ENCODE measurements at places on chromosomes 3 and 15. TPM values are rescaled to one million over a fixed set of nuclear protein-coding genes. Genes with fewer than 3 reads are reported as not detected.
A peak's percentile ranks its signal among the peaks of the same experiment; 100 is the strongest.

The LSMEM2 gene
- 33.1 TPM for polyA plus RNA-seq

The GNAT1 gene
- not detected for polyA plus RNA-seq

The PATL2 gene
- polyA plus RNA-seq, result 0.98 TPM

The PLCB2 gene
- polyA plus RNA-seq, result 11.4 TPM

The PRR23C gene
- polyA plus RNA-seq, result not detected

The CORO2B gene
- polyA plus RNA-seq, result 3.5 TPM

The CNTN6 gene
- polyA plus RNA-seq, result 0.72 TPM

The LMCD1 gene
- 114 TPM for polyA plus RNA-seq

The SACM1L gene
- 24.9 TPM for polyA plus RNA-seq

- no peaks in the 10 kb centered on the region for H3K4me1 ChIP-seq
- no peaks in the 10 kb centered on the region for H3K36me3 ChIP-seq
- DNase-seq, result no peak
Measured at GRCh38 chr3:170707899-170708298, 122.0 kb upstream of the SLC7A14 start.

- DNase-seq, result no peak
- H3K27ac ChIP-seq, result no peak overlapping the region
- no peak overlapping the region for H3K4me3 ChIP-seq
- H3K4me1 ChIP-seq, result no peaks in the 10 kb centered on the region
Measured at GRCh38 chr3:159238646-159239045, 436.8 kb downstream of the MFSD1 start.

GRCh38 chr3:72786668-72787067 lies 61.6 kb downstream of the SHQ1 start:
- H3K36me3 ChIP-seq, result peaks cover 9% of the 10 kb centered on the region
- no peak for DNase-seq
- no peak overlapping the region for H3K27ac ChIP-seq
- no peaks in the 10 kb centered on the region for H3K27me3 ChIP-seq
- no peak overlapping the region for H3K4me3 ChIP-seq

DNA sequence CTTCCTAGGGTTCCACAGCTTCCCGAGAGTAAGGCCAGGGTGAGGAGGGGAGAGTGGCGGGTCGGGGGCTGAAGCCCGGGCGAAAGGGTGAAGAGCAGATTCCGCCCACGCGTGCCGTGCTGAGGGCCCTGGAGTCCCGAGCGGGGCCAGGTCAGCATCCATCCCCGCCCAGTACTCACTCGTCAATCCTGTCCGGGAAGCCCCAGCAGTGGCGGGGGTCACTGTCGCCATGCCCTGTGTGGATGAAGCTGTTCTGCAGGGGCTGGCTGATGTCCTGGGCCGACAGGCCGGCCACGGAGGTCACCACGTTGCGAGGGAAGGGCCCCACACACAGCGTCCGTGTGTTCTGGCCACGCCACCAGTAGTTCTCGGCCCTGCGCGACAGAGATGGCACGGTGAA lies 36.3 kb downstream of the TNK2 start:
- H3K27me3 ChIP-seq, result no peaks in the 10 kb centered on the region
- H3K4me3 ChIP-seq, result no peak overlapping the region
- H3K36me3 ChIP-seq, result peaks cover 76% of the 10 kb centered on the region
- peaks cover 46% of the 10 kb centered on the region for H3K4me1 ChIP-seq
- no peak overlapping the region for H3K27ac ChIP-seq

DNA sequence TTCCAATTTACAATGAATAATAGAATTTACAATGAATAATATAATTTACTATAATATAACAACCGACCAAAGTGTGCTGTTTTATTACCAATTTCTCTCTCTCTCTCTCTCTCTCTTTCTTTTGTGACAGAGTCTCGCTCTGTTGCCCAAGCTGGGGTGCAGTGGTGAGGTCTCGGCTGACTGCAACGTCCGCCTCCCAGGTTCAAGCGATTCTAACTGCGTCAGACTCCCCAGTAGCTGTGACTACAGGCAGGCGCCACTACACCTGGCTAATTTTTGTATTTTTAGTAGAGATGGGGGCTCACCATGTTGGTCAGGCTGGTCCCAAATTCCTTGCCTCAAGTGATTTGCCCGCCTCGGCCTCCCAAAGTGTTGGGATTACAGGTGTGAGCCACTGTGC lies 17.0 kb upstream of the CCNL1 start:
- H3K27ac ChIP-seq, result no peak overlapping the region
- H3K4me3 ChIP-seq, result no peak overlapping the region
- no peaks in the 10 kb centered on the region for H3K27me3 ChIP-seq
- peaks cover 12% of the 10 kb centered on the region for H3K4me1 ChIP-seq
- no peaks in the 10 kb centered on the region for H3K36me3 ChIP-seq

- DNase-seq, result no peak
- no peak overlapping the region for H3K27ac ChIP-seq
- H3K27me3 ChIP-seq, result no peaks in the 10 kb centered on the region
- no peaks in the 10 kb centered on the region for H3K4me1 ChIP-seq
- H3K4me3 ChIP-seq, result no peak overlapping the region
Measured at GRCh38 chr3:16304061-16305010, 39.3 kb downstream of the OXNAD1 start.

GRCh38 chr15:95134431-95135110 lies 903.2 kb downstream of the MCTP2 start:
- no peaks in the 10 kb centered on the region for H3K27me3 ChIP-seq
- H3K27ac ChIP-seq, result no peak overlapping the region
- DNase-seq, result peak; percentile 5
- peaks cover 2% of the 10 kb centered on the region for H3K4me1 ChIP-seq
- H3K4me3 ChIP-seq, result no peak overlapping the region

- H3K4me1 ChIP-seq, result peaks cover 4% of the 10 kb centered on the region
- no peaks in the 10 kb centered on the region for H3K27me3 ChIP-seq
- no peak overlapping the region for H3K4me3 ChIP-seq
Measured at GRCh38 chr15:66638377-66638776, 63.7 kb upstream of the SMAD6 start.

DNA sequence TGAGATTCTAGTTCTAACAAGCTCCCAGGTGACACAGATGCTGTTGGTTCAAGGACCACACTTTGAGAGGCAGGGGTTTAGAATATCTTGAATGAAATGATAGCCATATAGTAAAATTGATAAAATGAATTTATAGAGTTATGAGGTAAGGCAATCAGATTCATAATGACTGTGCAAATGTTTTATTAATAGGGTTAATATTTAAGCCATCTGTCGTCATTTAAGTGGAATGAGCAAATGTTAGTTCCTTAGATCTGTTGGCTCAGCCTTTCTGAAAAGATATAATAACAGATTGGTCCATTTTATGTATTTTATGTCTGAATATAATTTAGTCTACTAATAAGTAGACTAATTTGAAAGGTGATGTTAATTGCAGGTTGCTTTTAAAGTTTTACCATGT lies 12.9 kb downstream of the REC114 start:
- no peaks in the 10 kb centered on the region for H3K27me3 ChIP-seq
- H3K4me3 ChIP-seq, result no peak overlapping the region
- no peak for DNase-seq
- no peaks in the 10 kb centered on the region for H3K36me3 ChIP-seq

GRCh38 chr3:6806991-6807390 lies 53.9 kb upstream of the GRM7 start:
- H3K27me3 ChIP-seq, result no peaks in the 10 kb centered on the region
- no peak overlapping the region for H3K27ac ChIP-seq
- H3K36me3 ChIP-seq, result no peaks in the 10 kb centered on the region
- no peak for DNase-seq
- no peak overlapping the region for H3K4me3 ChIP-seq
- H3K4me1 ChIP-seq, result no peaks in the 10 kb centered on the region

GRCh38 chr3:124907957-124908356 lies 20.8 kb upstream of the ITGB5 start:
- H3K36me3 ChIP-seq, result no peaks in the 10 kb centered on the region
- no peak overlapping the region for H3K27ac ChIP-seq
- H3K4me1 ChIP-seq, result no peaks in the 10 kb centered on the region
- H3K4me3 ChIP-seq, result no peak overlapping the region
- no peak for DNase-seq
- peaks cover 3% of the 10 kb centered on the region for H3K27me3 ChIP-seq

- peaks cover 38% of the 10 kb centered on the region for H3K4me1 ChIP-seq
- H3K27ac ChIP-seq, result no peak overlapping the region
- no peak for DNase-seq
- peaks cover 3% of the 10 kb centered on the region for H3K27me3 ChIP-seq
- H3K4me3 ChIP-seq, result no peak overlapping the region
Measured at GRCh38 chr3:125119752-125120378, 64.1 kb upstream of the HEG1 start.

Measured in muscle of leg (tissue), 16 donors.